ENCODE measurements at places on chromosomes 1 and 21. TPM values are rescaled to one million over a fixed set of nuclear protein-coding genes. Genes with fewer than 3 reads are reported as not detected.

GRCh38 chr1:14945132-14946010 is 208.2 kb upstream of the TMEM51 start:
- peak; percentile 55 for DNase-seq

DNA sequence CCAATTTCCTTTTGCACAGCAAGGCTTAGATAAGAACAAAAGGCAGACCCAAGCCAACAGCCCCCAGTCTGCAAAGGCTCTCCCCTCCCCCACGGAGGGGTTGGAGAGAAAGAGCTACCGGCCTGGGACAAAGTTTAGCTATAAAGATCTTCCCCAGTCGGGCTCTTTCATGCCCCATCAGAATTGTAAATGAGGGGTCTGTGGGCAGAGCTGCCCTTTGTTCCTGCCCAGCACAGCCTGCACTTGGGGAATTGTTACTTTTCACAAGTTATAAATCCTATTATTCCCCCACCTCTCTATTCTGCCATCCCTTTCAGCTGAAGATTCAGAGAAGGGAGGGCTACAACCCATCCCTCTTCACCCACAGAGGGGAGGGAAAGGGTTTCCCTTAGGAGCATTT is 3.5 kb downstream of the MYCL start:
- no peak for DNase-seq

DNA sequence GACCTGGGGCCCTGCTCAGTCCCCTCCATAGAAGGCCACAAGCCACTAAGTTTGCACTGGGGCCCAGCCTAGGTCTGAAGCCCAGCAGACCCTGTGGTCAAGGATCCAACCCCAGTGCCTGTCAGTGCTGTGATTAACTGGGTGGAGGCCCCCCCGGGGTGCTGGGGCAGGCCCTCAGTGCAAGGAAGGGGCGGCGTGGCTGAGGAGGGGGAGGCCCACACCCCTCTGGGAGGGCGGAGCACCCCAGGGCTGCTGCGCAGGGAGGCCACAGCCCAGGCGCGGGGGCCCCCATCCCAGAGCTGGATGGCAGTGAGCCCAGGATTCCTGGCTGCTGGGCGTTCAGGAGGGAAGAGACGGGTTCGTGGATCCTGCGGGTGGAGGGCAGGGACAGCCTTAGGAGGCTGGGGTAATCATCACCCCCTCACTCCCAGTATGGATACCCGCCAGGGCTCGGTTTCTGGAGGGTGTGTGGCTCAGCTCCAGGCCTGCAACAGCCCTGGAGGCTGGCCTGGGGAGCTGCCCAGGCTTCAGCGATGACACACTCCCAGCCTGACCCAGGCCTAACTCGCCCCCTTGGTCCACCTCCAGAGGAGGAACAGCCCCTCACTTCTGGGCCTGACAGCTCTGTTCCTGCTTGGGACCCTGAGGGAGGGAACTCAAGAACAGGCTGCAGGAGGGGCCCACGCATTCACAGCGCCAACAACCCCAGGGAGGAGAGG is 890 bp downstream of the GJC2 start:
- peak; percentile 42 for DNase-seq

- DNase-seq: no peak
Measured at GRCh38 chr1:39145331-39145965, 59.0 kb upstream of the MACF1 start.

DNA sequence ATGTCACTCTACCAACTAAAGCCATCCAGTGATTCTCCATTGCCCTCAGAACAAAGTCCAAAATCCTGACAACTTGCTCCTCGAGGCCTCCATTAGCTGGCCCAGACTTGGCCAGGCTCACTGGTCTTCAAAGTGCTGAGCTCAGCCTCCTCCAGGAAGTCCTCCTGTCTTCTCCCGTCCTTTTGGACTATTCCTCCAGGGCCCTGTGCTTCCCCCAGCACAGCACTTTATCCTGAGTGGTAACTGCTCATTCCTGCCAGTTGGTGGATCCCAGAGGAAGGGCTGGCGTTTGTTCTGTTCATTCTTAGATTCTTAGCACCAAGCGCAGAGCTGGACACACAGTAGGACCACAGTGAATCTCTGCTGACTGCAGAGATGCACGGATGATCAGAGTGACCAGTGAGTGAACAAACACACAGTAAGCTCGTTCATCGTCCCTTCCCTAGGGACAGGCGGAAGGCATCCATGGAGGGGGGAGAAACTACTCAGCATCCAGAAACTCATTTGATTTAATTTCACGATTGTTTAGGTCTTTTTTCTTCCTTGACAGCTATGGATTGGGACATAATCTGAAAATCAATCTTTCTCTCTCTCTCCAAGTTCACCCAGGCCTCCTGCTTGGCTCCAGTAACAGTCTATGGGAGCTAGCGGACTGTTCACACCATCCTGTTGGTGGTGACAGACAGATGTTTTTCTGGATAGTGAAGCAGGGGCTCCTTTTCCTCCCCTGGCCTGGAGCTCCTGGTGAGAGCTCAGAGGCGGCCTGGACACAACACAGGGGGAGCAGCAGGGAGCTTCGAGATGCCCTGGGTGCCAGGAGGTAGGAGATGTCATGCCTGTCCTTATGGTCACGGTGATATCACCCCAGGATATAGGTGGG is 180.2 kb downstream of the PTPRU start:
- DNase-seq: no peak

DNA sequence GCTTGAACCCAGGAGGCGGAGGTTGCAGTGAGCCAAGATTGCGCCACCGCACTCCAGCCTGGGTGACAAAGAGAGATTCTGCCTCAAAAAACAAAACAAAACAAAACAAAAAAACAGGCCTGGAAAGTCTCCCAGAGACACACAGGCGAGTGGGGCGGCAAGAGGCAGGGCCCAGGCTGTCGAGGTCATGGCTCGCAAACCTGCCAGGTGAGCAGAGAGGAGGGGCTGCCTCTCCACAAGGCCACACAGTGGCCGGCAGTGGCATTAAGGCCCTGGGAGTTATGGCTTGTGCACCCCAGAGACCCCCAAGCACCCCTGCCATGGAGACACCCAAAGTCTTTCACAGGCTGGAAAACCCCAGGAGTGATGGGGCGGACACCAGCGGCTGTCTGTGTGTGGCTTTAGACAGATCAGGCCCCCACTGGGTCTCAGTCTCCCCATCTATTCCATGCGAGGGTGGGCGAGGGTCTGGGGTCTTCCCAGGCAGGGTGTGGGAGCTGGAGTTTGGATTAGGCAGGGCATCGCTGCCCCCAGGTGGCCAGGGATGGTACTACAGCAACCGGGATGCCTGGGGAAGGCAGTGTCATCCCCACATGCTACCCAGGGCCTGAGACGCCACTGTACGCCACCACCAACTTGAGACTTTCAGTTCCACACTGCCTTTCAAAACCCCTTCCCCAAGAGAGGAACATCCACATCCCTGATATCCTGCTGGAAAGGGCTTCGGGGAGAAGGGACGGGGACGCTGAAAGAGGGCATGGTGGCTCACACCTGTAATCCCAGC is 7.3 kb upstream of the CTRC start:
- peak; percentile 84 for DNase-seq

The NTMT2 gene
- total RNA-seq: not detected

GRCh38 chr1:2307972-2308371 is 79.9 kb downstream of the SKI start:
- no peak for DNase-seq

DNA sequence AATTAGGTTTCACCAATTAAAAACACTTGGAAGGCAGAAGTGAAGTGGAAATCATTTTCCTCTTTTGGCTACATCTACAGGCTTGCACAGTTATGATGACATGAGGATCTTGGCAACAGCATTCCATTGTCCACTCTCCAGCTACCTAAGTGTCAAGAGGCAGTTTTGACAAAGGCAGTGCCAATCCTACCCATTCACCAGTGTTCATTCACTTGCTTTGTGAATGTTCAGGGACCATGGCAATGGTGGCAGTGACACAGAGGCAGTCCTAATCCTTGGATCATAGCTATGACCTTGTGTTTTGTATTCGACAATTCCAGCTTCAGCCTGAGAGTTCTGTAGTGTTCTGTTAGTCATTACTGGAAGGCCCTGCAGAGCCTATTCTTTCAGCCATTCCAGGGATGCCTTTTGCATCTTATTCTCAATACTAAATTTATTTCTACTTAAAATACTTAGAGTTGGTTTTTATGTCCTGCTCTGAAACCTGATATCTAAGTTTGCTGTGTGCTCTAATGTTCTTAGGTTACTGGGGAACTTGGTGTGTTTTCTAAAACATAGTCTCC is 36.7 kb downstream of the CRB1 start:
- DNase-seq: no peak

The RHCE gene
- total RNA-seq: 0.31 TPM

- DNase-seq: no peak
Measured at GRCh38 chr21:38476385-38476784, 21.9 kb downstream of the ERG start.

- no peak for DNase-seq
Measured at GRCh38 chr1:241479294-241479693, 40.3 kb downstream of the FH start.

- no peak for DNase-seq
Measured at GRCh38 chr1:84159533-84160240, 15.6 kb downstream of the PRKACB start.

GRCh38 chr1:84506729-84507453 is 510 bp upstream of the GNG5 start:
- no peak for DNase-seq

The ETV3 gene
- total RNA-seq: 32.5 TPM

GRCh38 chr21:40631211-40631610 is 215.7 kb downstream of the DSCAM start:
- DNase-seq: no peak

The FALEC gene
- not detected for total RNA-seq

The TDRD5 gene
- 0.92 TPM for total RNA-seq

The HSPB7 gene
- total RNA-seq: 0.73 TPM

- DNase-seq: no peak
Measured at GRCh38 chr1:118335331-118335732, 150.3 kb upstream of the SPAG17 start.

All from left colon (tissue), 2 donors.